ENCODE measurements at places on chromosomes 2 and 18.

- no peak for DNase-seq
Observed at GRCh38 chr18:62730941-62731340, 15.6 kb downstream of the PHLPP1 start.

DNA sequence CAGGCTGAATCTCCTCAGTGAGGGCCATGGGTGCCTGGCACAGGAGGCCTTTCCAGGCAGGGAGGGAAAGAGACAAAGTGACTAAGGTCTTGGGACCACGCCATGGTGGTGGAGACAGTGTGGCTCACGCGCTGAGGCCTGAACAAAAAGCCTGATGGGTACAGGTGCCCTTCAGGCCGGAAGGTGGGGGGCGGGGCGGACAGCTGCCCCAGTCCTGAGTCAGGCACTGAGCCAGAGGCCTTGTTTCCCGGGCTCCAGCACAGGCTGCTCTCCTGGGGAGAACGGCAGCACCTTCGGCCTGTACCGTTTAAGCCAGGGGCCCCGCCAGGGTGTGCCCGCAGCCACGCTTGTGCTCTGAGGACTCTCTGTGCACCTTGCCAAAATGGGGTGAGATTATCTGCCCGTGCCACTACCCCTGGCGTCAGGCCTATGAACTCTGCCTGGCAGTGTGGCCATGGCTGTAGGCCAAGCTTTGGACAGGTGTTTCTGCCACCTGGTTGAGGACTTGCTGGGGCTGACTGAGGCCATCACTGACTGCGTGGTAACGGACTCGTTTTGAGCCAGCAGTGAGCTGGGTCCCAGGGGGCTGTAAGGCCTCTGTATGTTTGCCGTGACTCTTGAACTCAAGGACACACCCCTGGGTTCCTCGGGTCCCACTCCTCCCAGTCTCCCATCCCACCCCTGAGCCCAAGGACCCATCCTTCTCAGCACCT lies 31.7 kb upstream of the DNMT3A start:
- no peak for DNase-seq

GRCh38 chr2:212791569-212791968 lies 253.0 kb upstream of the ERBB4 start:
- DNase-seq: no peak

DNA sequence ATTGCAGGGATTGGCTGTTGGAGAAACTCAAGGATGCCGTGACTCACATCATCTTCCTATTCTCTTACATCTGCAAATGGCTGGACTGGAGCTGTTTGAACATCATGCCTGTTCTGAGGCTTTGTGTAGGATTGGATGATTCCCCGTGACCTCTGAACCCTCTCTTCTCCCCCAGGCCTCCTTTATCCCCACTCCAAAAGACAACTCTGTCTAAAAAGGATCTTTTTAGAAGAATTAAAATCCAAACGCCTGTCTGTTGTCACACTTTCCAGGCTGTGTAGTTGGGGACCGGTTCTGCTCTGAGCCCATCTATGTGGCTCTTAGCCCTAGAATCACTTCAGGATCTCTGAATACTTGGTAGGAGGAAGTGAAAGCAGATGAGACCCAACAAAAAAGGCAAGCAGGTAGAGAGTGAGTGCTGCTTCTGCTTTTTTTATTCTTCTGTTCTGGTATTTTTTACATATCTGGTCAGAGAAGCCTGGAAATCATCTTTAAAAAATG lies 565 bp downstream of the SP140 start:
- no peak for DNase-seq

GRCh38 chr2:97966545-97967215 lies 29.1 kb downstream of the TMEM131 start:
- no peak for DNase-seq

- DNase-seq: no peak
Observed at GRCh38 chr2:239157269-239157668, 243.6 kb downstream of the HDAC4 start.

GRCh38 chr2:186980787-186981550 lies 132.0 kb upstream of the ZSWIM2 start:
- DNase-seq: no peak

DNA sequence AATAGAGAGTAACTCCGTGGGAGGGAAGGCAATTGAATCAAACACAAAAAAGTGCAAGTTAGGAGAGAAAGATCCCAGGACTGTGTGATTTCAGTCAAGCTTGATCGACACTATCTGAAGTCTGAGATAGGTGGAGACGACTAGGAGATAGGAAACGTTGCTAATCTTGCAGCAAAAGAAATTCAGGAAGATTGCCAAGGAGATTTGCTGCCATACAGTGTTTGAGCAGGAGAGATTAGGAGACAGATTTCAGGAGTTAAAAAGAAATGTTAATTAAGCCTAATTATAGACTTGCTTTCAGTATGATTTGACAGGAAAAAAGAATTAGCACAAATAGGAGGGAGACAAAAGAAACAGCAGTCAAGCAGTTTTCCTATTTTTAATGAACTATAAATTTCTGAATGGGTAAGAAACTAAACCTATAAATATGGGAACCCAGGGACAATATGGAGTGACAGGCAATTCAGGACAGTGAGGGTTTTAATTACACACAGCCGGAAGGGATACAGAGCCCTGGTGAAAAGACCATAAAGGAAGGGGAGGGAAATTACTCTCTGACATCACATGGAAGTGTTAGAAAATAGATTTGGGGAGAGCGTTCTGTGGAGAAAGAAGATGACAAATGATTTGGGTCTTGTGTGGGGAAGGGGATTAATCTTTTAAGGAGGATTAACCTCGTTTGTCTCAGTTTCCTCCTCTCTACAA lies 72.6 kb downstream of the SUCLG1 start:
- DNase-seq: no peak

- no peak for DNase-seq
Observed at GRCh38 chr2:141517852-141518421, 612.9 kb downstream of the LRP1B start.

GRCh38 chr2:86027196-86027921 lies 78.3 kb downstream of the POLR1A start:
- no peak for DNase-seq

- no peak for DNase-seq
Observed at GRCh38 chr2:65360441-65360840, 72.0 kb downstream of the SPRED2 start.

GRCh38 chr2:232980683-232981082 lies 32.4 kb downstream of the NGEF start:
- DNase-seq: no peak

DNA sequence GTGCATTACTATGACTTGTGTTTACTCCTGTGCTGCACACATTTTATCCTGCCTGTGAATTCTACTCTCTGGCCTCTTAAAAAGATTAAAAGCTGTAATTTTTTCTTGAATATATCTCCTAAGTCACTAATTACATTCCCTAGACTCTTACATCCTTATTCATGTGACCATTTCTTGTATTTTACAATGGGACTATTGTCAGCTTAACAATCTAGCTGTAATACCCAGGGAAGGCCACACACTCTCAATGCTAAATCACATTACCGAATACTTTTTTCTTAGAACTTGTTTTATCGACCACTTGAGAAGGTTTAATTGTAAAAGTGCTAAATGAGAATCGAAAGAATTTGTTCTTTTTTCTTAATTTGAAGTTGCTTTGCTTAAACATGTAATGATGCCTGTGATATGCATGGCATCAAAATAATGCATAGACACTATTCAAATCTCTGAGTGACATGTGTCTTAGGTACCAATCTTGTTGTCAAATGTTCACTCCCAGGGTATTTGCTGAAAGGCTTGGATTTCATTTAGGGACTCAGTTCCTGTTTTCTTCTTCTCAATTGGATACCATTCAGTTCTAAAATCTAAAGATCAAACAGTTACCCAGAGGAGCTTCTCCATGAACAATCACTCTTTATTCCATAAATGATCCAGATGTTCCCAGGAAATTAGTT lies 498.5 kb downstream of the DPP10 start:
- DNase-seq: no peak

- DNase-seq: no peak
Observed at GRCh38 chr2:20077411-20077940, 26.0 kb upstream of the LAPTM4A start.

DNA sequence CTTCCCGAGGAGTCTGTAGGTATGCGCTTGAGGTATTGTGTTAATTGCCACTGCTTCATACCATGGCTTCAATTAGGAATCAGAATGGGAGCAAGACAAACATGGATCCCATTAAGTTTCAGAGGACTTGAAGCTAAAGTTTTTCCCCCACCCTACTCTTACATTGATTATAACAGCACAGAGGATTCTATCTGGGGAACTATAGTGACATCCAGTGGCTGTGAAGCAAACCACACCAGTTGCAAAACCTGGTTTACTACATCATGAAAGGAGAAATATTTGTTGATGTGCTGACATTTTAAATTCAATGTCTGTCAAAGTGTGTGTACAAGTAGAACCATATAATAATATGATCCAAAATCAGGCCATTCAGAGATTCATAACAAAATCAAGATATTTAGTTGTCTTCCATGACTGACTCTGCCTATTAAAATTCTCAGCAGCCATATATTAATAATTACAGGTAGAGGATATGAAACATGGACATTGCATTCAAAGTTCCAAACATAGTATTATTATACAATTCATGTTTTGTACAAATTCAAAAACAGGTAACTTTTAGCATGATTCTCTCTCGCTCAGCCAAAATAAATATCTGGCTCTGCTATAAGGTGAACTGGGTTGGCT lies 82.9 kb downstream of the GRB14 start:
- no peak for DNase-seq

DNA sequence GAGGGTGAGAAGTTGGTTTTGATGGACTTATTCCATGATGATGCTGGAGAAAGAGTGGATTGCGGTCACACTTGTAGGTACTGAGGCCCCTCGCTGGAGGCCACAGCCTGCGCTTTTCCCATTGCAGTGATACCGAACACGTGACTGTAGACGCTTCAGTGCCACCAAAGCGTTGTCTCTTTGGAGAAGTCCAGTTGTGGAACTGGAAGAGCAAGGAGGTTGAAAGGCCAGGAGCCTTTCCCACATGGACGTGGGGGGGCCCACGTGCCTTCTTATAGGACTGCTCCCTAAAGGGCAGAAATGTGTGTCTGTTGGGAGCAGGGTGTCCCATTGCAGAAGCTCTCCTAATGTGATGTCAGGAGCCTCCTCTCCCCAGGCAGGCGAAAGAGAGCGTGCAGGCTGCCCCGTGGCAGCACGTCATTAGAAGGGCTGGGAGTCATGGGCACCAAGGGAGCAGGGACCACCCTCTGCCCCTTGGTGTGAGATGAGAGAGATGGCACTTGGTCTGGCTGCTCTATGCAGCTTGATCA lies 31.5 kb downstream of the LPIN1 start:
- no peak for DNase-seq

GRCh38 chr2:143390171-143390570 lies 261.0 kb downstream of the ARHGAP15 start:
- DNase-seq: no peak

DNA sequence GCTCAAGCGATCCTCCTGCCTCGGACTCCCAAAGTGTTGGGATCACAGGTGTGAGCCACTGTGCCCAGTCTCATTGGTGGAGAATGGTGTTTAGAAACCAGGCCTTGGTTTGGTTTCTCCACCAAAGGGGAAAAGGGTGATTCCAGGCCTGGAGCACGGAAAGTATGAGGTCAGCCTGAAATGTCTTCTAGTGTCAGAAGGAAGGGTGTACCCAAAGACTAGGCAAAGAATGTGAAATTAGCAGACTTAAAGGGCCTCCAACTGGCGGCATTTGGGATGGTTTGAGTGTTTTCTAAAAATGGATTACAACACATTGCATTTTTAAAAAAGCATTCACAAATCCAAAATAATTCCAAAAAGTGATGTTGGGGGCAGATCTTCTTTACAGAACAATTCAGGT lies 139.6 kb downstream of the SH3BP4 start:
- no peak for DNase-seq

GRCh38 chr2:179898873-179899272 lies 37.5 kb upstream of the ZNF385B start:
- DNase-seq: no peak

DNA sequence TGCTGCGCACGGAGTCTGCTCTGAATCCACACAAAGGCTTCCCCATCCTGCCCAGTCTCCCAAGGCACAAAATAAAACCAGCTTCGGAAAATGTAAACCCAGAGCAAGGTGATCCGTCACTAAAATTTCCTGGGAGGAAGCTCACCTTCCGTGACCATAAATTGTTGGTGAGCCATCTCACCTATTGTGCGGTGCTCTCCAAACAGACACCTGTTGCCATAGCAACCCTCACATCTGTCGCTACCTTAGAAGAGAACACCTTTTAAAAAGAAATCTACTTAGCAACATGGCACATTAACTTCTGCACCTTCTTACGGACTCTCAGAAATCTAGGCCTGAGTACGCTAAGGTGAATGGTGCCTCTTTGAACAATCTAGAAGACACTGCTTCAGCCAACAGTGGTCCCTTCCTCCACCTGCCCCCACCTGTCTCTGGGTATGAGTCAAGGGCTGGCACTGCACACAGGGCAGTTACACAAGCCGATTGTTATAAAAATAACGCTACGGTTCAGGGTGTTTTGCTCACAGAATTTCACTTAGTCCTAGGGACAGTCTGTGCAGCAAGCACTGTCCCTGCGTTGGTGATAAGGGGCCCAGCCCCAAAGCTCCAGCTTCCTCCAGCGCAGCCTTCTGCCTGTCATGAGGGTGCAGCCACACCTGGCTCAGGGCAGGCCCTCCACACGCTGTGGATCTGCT lies 114.9 kb upstream of the ID2 start:
- peak; percentile 45 for DNase-seq

GRCh38 chr2:172011812-172012575 lies 12.2 kb downstream of the METAP1D start:
- DNase-seq: no peak

- no peak for DNase-seq
Observed at GRCh38 chr18:62611453-62612288, 88.8 kb downstream of the ZCCHC2 start.

- no peak for DNase-seq
Observed at GRCh38 chr2:160352500-160352899, 141.1 kb downstream of the RBMS1 start.

DNA sequence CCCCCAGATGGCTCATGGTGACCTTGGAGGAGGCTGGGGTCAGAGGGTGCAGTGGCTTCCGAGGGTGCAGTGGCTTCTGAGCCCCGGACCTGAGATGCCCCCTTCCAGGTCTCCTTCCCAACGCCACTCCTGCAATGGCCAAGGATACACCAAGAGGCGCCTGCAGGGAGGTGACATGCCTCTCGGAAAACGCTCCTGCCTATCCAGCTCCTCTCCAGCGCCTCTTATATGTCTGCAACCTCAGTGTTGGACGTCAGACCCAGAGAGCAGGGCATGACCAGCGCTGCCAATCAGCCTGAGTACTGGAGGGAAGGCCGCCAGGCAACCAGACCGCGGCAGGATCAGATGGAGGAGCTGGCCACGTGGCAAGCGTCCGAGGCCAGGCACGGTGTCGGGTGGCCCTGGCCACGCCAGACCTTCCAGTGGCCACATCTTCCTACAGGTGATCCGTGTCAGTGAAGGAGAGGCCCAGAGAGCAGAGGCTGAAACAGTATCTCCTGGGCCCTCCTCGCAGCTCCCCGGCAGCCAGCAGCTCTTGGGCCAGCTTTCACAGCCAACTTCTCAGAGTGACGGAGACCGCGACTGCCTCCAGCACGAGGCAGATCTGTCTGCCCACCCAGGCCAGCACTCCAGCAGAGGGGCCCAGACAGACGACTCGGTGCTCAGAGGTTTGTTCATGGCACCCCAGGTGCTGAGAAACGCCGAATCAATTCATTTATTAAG lies 199.5 kb upstream of the SALL3 start:
- no peak for DNase-seq
